ENCODE measurements at places on chromosomes 7 and 10.
A peak's percentile ranks its signal among the peaks of the same experiment; 100 is the strongest.

DNA sequence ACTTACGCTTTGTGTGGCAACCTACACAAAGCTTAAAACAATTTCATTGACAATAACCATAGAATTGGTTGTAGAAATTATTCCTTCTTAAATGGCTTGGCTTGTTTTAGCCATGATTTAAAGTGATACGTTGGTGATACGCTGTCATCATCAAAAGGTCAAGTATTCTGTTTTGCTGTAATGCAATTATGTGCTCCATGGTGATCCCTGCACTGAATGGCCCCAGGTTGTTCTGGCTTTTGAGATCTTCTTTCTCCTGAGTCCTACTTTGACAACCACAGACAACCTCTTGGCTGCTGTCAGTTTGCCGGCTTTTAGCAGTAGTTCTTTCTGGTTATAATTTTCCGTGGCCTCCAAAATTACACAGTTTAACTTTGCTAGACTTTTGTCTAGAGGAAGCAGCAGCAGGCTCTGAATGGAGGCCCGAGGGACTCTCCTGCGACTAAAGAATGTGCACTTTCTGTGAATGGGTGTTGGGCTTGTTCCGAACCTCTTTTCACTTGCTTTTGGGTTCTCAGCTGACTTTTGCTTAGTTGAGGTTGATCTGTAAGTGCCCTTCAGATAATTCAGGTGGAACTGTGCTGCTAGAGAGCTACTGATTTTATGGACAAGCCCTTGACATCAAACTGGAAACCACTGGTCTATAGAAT, 104.7 kb downstream of the TMEM178B start:
- no peak for DNase-seq

DNA sequence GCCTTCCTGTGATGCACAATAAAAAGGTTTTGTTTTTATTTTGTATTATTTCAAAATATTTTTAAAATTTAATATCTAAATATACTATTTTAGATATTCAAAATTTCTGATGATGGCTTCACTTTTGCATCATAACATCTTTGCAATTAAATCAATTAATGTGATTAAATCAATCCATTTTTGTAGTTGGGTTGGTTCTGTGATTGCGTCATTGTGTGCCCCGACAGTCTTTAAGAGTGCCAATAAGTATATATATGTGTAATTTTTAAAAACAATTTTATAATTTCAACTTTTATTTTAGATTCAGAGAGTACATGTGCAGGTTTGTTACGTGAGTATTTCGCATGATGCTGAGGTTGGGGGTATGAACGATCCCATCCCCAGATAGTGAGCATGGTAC, 70.5 kb downstream of the SEPTIN14 start:
- no peak for DNase-seq

- DNase-seq: no peak
These were observed 51.9 kb upstream of the GNAT3 start for GRCh38 chr7:80563561-80564327.

- no peak for DNase-seq
These were observed 85.9 kb downstream of the SLIT1 start for GRCh38 chr10:97099868-97100267.

GRCh38 chr7:1526271-1526754, 4.2 kb upstream of the MAFK start:
- DNase-seq: no peak

- DNase-seq: no peak
These were observed 35.8 kb downstream of the GPER1 start for GRCh38 chr7:1123715-1124114.

DNA sequence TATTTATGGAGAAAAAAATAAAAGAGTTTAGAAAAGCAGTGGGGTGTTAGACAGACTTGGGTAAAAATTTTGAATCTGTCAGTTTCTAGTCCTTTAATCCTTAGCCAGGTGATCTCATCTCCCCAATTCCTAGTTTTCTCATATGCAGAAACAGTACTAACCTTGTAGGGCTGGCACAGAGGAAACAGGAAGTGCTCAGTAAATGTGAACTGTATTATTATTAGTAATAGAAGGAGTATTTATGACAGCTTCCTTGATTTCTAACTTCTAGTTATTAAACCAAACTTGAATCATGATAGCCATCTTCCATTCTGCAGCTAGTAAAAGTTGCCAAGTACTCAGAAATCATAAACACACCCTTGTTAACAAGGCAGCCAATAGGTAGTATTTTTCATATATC, 12.5 kb downstream of the TBX20 start:
- no peak for DNase-seq

DNA sequence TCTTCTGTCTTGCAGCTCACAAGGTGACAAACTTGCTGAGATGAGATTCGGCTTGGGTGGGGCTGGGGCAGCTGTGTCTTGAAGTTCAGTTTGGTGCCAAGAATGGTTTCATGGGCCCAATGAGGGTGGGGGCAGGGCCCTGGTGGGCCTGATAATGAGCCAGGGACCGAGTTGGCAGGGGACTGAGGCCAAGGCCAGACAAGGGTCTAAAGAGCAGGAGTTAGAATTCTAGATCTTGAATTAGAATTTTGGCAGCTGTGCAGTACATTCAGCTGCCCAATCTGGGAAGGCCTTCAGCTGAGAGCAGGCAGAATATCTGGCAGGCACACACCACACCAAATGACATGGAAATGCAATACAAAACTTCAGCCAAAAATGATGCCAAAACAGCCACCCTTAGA, 1.5 kb upstream of the JAZF1 start:
- no peak for DNase-seq

GRCh38 chr10:127102176-127102575, 94.2 kb downstream of the INSYN2A start:
- no peak for DNase-seq

- DNase-seq: no peak
These were observed 188.7 kb downstream of the CACNB2 start for GRCh38 chr10:18328941-18329340.

DNA sequence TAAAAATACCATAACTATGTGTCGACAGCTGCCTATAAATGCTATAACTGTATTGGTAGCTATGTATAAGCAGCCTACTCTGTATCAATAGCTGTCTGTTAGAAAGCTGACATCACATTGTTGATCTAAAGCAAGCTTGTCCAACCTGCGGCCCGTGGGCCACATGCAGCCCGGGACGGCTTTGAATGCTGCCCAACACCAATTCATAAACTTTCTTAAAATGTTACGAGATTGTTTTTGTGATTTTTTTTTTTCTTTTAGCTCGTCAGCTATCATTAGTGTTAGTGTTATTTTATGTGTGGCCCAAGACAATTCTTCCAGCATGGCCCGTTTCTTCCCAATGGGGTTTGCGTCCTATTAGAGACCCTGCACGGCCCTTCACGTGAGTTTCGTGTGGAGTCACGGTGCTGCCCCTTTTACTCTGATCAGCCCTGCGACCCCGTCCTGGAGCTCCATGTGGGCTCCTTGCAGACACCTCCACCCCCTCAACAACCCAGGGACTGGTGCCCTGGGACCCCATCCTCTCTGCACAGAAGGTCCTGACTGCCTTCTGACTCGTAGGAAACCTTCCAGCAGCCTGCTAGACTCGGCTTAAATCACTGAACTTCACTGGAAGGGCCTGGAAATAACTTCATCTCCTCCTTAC, 4.5 kb upstream of the PRKAR1B start:
- no peak for DNase-seq

DNA sequence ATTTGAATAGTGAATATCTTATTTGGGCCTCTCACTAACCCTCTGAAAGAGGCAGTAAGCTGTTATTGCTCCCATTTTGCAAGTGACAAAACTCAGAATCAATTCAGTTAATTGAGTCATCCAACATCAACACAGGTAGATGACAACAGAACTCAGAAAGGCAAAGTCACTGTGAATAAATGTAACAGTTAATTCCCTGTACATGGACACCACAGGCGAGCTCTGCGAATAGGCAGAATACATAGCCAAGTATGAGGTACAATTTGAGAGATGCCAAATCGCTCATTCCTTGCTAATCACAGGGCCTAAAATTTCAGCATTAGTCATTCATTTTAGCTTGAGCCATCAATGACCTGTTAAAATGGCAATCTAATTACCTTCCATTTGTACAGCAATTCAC, 52.6 kb upstream of the HECTD2 start:
- no peak for DNase-seq

DNA sequence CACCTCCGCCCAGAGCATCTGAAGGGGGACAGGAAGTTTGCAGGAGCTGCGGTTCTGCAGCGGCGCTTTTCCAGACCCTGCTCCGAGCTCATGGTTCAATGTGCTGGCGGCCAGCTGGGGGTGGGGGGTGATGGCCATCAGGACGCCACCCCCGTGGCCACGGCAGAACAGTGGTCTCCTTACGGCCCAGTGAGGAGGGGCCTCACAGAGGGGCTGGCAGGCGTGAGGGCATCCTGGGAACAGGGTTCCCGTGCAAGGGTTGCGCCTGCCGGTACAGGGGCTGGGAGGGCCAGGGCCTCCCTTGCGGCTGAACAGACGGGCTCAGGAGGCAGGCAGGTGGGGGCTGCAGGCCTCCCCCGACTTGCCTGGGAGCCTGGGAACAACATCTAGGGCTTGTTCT, 39.0 kb upstream of the GNA12 start:
- no peak for DNase-seq

DNA sequence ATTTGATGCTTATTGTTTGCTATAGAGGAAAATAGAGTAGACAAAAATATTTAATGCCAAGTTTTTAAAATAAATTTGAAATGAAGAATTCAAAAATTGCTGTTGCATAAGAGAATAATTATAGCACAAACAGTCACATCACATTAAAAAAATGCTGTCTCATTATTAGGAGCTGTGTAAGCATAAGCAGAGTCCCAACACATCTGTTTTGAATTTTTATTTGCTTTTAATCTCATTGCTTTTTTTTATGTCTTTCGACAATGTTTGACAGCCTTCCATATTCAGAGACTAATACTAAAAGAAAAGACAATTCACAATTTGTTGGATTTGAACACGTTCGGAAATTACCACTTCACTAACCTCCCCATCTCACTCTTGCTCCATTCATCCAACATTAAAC, 143.5 kb downstream of the TFPI2 start:
- no peak for DNase-seq

GRCh38 chr7:26197153-26198115, 3.1 kb downstream of the HNRNPA2B1 start:
- DNase-seq: no peak

DNA sequence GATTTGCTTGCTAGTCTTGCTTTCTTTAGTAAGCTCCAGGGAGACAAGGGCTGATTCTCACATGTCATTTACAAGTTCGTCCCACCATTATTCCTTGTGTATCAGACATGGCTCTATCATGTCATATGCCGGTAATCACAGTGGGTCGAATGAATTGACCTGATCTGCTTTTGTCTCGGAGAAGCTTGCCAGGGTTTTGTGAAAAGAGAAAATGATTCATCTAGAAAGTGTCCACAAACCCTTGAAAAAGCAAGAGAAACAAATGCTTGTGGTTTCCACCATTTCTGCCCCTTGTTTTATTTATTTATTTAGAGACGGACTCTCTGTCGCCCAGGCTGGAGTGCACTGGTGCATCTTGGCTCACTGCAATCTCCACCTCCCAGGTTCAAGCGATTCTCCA, 278.5 kb downstream of the TCF7L2 start:
- DNase-seq: no peak

DNA sequence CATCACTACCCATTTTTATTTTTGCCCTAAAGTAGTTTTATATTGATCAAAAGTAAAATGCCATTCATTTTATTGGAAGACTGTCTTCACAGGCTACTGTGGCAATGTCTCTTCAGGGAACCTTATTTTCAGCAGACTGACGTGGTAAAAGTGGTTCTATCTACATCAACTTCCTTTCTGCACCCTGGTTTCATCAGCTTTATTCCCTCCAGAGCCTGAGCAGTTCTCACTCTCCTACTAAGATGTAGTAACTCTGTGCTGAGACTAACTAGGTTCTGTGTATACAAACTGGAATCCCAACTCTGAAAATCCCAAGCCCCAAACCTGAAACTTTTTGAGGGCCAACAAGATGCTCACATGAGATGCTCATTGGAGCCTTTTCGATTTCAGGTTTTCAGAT, 155.3 kb downstream of the SFMBT2 start:
- DNase-seq: no peak

- DNase-seq: peak; percentile 41
These were observed 3.8 kb downstream of the RTKN2 start for GRCh38 chr10:62264702-62265436.

GRCh38 chr7:155003092-155003375, at the start of gene PAXIP1:
Gene PAXIP1, minus strand, starts transcription at chr7:155003124. Its CDS starts 195 bp downstream, at chr7:155002929.
- peak; percentile 78 for DNase-seq

DNA sequence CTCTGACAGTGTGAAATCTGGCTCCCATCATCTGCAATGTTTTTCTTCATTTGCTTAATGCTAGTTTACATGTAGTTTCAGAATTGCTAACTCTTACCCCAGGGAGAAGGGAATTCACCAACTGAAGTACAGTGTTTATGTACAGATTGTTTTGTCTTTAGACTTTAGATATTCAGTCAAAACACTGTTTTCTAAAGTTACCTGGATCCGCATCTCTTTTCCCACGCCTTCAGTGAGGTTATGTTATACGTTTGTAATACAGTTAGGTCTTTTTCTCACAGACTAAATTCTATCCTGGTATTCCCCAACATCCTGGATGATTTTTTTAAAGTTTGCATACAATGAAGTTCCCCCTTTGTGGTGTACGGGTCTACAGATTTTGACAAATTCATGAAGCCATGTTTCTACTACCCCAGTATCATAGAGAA, 3.2 kb upstream of the LYZL1 start:
- peak; percentile 7 for DNase-seq

DNA sequence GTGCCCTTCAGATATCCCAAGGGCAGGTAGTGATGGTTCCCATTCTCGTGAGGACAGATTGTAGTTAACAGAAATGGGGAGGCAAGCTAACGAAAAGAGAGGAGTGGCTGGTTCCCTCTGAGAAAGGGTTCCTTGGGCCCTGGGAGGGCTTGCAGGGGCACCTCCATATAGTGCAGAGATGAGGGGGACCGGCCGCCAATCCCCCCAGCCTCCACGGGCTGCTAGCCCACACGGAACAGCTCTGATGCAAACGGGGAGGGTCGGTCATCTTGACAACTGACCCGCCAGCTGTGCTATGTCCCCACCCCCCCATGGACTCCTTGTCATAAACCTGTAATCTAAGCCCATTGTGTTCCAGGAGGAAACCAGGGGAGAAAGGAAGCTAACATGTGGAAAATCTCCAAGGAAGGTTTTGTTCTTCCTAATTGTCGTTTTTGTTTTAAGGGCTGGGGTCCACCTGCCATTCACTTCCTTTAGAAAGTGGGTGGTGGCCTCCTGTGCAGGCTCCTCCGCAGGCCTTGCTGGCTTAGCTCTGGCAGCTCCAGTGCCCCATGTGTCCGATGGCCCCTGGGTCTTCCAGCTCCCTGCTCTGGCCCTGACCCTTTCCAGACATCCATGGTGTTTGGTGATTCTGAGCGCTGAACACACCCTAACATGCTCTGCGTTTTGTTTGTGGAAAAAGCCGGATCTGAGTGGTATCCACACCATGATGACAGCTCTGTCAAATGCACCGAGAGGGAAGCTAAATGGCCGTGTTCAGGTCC, 15.9 kb downstream of the ADCY1 start:
- no peak for DNase-seq

DNA sequence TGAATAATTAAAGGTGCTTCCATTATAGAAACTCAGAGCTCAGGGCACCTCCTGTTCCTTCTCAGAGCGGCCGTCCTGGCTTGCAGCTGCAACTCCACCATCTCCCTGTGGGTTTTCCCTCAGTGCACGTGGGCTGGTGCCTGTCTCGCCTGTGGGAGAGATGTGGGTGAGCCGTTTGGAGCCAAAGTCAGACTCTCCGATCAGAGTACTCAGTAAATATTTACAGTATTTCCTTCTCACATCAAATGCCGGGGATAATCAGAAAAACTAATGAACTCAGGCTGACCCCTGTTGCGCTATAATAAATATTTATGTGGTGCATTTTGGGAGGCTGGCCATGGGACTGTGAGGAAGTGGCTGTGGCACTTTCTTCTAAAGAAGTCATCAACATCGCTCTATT, 155.8 kb upstream of the HABP2 start:
- no peak for DNase-seq

All from germinal center (tissue), 1 donor.